Activated CD8-positive, alpha-beta memory T cell treated with anti-CD3 and anti-CD28 coated beads for 4 hours (primary cell): ENCODE measurements at places on chromosomes 6 and 20.

DNA sequence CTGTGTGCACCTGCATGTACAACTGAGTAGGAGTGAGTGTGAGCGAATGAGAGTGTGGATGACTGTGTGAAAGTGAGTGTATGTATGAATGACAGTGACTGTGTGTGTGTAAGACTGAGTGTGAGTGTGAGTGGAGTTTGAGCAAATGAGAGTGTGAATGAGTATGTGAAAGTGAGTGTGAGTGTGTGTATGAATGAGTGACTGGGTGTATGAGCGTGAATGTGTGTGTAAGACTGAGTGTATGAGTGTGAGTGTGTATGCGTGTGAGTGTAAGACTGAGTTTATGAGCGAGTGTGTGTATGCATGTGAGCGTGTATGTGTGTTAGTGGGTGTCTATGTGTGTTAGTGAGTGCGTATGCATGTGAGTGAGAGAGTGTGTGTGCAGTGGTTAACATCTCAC, 220.8 kb downstream of the QKI start:
- no peak for DNase-seq

DNA sequence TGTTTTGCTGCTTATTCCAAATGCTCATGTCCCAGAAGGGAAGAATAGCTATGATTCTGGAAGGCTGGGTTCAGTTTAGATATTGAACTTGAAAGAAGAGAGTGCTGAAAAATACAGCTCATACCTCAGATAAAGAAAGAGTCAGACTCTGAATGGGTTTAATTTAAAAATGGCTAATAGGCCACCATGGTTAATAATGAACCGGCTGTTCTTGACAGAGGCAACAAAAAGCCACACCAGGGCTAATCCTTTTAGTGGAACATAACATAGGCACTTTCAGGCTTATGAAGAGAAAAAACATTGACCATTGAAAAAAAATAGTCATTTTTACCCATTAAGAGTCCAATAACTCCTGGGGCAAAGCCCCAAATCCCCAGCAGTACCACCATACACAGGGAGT, 59.4 kb downstream of the TNFRSF21 start:
- DNase-seq: no peak

DNA sequence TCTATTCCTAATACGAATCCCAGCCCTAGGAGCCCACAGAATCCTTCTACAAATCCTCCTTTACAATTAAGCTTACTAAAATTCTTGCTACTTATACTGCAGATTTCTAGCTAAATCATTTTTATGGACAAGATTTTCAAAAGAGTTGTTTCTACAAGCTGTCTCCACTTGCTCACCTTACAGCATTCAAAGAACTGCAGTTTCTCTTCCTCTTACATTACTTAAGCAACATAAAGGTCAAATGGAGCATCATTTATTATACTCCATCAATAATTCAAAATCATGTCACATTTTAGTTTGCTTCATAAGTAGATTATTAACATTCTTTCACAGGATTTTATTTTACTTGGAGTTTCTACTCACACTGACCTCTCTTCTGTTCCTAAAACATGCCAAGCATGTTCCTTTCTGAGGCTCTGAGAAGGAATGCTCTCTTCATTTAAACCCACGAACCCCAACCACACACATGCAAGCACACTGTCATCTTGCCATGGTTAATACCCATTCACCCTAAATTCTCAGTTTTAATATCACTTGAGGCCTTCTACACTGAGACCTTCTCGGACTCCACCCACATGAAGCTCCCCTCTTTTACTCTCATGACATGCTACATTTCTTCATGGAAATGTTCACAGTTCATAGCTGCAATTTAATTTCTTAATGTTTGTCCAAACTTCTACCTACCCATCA, 388.2 kb downstream of the TBC1D32 start:
- DNase-seq: no peak

GRCh38 chr6:34341481-34341971, 50.9 kb downstream of the NUDT3 start:
- no peak for DNase-seq

DNA sequence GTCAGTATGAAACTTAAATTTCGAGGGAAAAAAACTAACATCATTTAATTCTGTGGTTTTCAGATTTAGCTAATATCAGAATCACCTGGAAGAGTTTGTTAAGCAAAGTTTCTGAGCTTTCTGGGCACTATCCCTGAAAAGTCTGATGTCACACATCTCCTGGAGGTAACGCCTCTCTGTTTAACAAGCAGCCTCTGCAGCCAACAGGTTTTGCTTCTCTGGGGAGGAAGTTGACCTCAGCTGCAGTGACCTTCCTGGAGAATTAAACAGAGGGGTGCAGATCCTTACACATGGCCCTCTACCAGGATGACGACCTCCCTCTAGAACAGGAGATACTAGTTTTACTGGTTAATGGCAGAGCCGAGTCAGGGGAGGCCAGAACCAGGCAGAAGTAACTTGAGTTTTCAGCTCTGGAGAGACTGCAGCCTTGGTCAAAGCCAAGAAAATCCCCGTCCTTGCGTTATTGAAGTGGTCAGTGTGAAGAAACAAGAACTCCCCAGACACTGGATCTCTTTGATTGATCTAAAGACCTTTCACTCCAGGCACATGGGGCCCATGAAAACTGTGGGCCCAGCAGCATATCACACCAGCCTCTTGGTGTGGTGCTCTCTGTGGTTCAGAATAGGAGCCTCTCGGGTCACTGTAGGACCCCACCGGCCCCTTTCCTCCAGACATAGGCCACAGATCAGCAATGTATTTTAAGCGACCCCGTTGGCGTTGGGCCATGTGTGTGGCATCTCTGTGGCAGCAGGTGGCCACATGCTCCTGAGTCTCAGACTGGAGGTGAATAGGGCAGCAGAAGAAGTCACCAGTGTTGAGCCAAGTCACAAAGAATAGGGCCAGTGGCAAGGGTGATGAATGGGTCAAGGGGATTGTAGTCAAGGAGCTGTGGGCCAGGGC, 33.4 kb upstream of the CCR6 start:
- DNase-seq: no peak
